ENCODE measurements at places on chromosomes 2 and 18.

GRCh38 chr18:76814256-76814655 lies 8.1 kb upstream of the ZNF236 start:
- DNase-seq, result no peak

DNA sequence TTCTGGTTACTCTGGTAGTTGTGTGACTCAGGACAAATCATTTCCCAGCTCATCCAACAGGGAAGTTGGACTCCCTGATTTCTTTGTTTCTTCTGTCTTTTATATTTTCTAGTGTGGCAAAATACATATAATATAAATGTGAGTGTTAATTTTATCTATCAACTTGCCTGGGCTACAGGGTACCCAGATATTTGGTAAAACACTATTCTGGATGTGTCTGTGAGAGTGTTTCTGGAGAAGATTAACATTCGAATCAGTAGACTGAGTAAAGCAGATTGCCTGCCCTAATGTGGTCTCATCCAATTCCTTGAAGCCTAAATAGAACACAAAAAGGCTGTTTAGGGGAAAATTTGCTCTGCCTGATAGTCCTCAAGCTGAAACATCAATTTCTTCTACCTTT lies 122.9 kb upstream of the STPG4 start:
- no peak for DNase-seq

DNA sequence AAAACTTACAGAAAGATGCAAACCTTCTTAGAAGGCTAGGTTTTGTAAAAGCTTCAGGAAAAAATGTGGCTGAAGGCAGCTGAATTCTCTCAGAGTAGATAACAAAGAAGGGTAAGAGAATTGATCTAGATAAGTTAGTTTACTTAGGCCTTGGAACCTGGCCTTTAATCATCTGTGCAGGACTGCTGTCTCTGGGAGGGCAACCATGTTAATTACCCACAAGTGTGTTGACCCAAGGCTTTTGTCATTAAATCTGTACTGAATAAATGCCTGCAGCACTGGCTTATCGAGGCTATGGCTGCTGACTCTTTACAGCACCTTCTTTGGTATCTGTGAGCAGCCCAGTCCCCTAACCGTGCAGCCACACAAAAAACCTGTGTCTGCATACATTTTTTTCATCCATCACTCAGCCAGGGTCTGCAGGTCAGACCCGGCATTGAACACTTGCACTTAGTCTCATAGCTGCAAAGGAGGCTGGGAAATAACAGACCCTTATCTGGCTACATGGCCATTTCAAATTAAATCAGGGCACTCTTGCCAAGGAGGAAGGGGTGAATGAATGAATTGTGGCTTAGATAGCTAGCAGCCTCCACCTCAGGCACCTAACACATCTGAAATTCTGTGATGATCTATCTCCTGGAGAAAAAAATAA lies 120.2 kb upstream of the MSH2 start:
- no peak for DNase-seq

- DNase-seq, result no peak
Observed at GRCh38 chr2:148515976-148516375, 128.6 kb upstream of the EPC2 start.

- DNase-seq, result no peak
Observed at GRCh38 chr2:68031542-68032160, 31.2 kb downstream of the C1D start.

- no peak for DNase-seq
Observed at GRCh38 chr2:171174075-171174474, 13.4 kb upstream of the TLK1 start.

DNA sequence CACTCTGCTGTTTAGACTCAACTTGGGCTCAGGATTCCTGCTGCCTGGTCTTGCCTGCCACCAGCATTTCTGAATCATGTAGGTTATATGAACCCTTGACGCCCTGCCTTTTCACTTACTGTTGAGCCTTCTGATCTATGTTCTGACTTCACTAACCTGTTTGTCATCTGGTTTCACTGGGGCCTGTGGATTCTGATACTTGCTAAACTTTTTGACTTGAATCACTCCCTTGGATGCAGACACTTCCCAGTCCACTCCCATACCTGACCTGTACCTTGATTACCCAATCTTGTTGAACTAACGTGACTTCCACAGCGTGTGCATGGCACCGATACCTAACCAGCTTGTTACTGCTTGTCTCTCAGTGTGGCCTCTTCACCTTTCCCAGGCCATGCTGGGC lies 35.6 kb upstream of the SPAG16 start:
- no peak for DNase-seq

DNA sequence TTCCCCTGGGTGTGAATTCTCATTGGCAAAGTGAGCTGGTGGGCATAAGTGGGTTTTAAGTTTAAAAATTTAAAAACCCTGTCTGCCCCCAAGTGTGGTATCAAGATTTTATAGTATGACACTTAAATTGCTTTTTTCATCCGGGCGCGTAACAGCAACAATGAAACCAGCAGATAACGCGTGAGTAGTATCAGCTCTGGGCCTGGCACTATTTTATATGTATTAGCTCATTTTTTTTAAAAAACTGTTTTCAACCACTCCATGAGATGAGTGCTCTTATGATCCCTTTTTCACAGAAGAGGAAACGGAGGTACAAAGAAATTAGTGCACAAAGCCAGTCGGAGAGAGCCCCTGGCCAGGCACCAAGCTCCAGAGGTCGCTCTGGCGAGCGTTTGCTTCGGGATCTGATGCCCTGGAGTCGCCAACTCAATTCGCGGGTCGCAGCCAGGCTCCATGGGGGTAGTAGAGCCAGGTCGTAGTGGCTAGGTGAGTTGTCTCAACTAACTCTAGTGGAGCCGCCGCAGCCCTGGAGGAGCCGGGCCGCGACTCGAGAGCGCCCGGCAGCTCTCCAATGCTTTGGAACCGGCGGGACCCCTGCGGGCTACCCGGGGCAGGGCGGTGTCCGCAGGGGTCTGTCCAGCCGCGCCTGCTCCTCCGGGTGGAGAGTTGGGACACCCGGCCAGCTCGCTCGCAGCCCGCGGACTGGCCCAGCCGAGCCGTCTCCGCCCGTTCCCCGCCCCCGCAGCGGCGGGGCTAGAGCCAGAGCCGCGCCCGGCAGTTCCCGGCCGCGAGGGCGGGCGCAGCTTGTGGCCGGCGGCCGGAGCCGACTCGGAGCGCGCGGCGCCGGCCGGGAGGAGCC lies at the start of gene IL1R1:
TSS of gene IL1R1 (plus strand) at position 777 of the 859 bp plus-strand sequence. CDS start 14,979 bp downstream, outside the sequence.
- DNase-seq, result no peak

DNA sequence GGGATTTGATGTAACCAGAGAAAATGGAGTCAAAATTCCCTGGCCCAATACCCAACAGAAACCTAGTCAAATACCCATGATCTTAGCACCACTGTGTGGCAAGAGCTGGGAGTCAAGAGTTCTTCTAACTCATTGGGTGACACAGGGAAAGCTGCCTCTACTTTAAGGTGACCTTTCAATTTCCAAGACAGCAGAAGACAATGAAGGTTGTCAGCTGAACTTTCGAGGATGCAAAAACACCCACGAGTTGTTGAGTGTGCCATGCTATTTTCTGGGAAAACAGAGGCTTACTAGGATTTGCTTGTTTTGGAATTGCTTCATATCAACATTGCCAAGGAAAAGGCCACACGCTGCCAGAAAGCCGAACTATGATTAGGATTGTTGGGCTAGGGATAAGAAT lies 61.6 kb upstream of the CYRIA start:
- no peak for DNase-seq

GRCh38 chr2:240350696-240351087 lies 84.8 kb upstream of the GPC1 start:
- no peak for DNase-seq

DNA sequence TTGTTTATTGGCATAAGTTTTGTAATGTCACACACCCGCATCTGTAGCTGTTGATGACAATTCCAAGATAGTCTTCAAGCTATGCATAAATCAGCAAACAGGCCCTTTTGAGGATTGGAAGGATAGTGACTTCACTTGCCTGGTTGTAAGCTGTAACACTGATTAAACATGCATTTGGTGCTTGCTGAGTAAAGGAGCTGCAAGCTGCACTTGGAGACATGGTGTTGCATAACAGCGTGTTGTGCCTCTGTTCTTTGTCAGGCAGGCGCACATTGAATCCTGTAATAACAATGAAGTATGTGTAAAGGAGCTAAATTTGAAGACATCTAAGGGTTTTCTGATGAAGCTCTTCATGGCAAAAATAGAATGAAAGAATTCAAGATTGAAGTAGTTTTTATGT lies 68.7 kb upstream of the TTC27 start:
- no peak for DNase-seq
